A549 treated with Mapracorat at 1 μM for 4 hours (cell line): ENCODE measurements at places on chromosomes 12 and 14. TPM values are rescaled to one million over a fixed set of nuclear protein-coding genes. Genes with fewer than 3 reads are reported as not detected.

The EML5 gene
- total RNA-seq: 0.39 to 1.0 TPM (median 0.44 TPM) in 5 replicates

The FBXO21 gene
- total RNA-seq: 26.7 to 39.7 TPM (median 30.8 TPM) in 5 replicates

The DHRS2 gene
- total RNA-seq: 5.4 to 8.5 TPM (median 6.2 TPM) in 5 replicates

The TAS2R10 gene
- total RNA-seq: 0.22 TPM in 1 of 5 replicates, not detected in the others

The MYH6 gene
- 0.03 to 0.11 TPM (median 0.06 TPM) in 4 of 5 replicates, not detected in the other for total RNA-seq

The PPFIA2 gene
- not detected in 5 replicates for total RNA-seq

The CLEC12A gene
- not detected in 5 replicates for total RNA-seq

The DACT1 gene
- total RNA-seq: 0.31 to 0.65 TPM (median 0.61 TPM) in 5 replicates

The KLRD1 gene
- not detected in 5 replicates for total RNA-seq

The LIMA1 gene
- total RNA-seq: 5.2 to 7.8 TPM (median 6.2 TPM) in 5 replicates

The BEGAIN gene
- total RNA-seq: 5.9 to 9.6 TPM (median 7.4 TPM) in 5 replicates

The PROX2 gene
- not detected in 5 replicates for total RNA-seq

The KLHL33 gene
- not detected in 5 replicates for total RNA-seq

The LALBA gene
- not detected in 5 replicates for total RNA-seq

The PMCH gene
- not detected in 5 replicates for total RNA-seq

The HOXC9 gene
- total RNA-seq: 11.1 to 13.2 TPM (median 11.7 TPM) in 5 replicates

The SOAT2 gene
- 0.14 to 0.28 TPM (median 0.23 TPM) in 5 replicates for total RNA-seq

The CYP46A1 gene
- 0.05 to 0.25 TPM (median 0.15 TPM) in 4 of 5 replicates, not detected in the other for total RNA-seq

The DGKA gene
- total RNA-seq: 15.1 to 23.2 TPM (median 21.5 TPM) in 5 replicates

The NGB gene
- total RNA-seq: not detected in 5 replicates

The SLC38A4 gene
- total RNA-seq: 0.04 to 0.17 TPM (median 0.08 TPM) in 5 replicates

The ZC2HC1C gene
- 3.7 to 5.0 TPM (median 4.2 TPM) in 5 replicates for total RNA-seq

The DCN gene
- total RNA-seq: not detected in 5 replicates

The AQP2 gene
- not detected in 5 replicates for total RNA-seq

The NAB2 gene
- 13.4 to 19.9 TPM (median 19.0 TPM) in 5 replicates for total RNA-seq

The OR6C4 gene
- total RNA-seq: not detected in 5 replicates

The CRIP1 gene
- 1,786 to 1,947 TPM (median 1,895 TPM) in 5 replicates for total RNA-seq

The LRRC43 gene
- 0.08 TPM in 1 of 5 replicates, not detected in the others for total RNA-seq

The TRHDE gene
- total RNA-seq: 0.02 to 0.24 TPM (median 0.09 TPM) in 5 replicates

The GPR65 gene
- not detected in 5 replicates for total RNA-seq

The VSIG10 gene
- 15.7 to 18.1 TPM (median 17.8 TPM) in 5 replicates for total RNA-seq

The IFNG-AS1 gene
- total RNA-seq: not detected in 5 replicates
